ENCODE measurements at places on chromosomes 16 and 17. TPM values are rescaled to one million over a fixed set of nuclear protein-coding genes. Genes with fewer than 3 reads are reported as not detected.

The CEP295NL gene
- total RNA-seq, result 1.4 TPM

The CARD14 gene
- 0.64 TPM for total RNA-seq

The PTX4 gene
- 0.21 TPM for total RNA-seq

The SULT1A2 gene
- 2.8 TPM for total RNA-seq

The CORO6 gene
- 13.0 TPM for total RNA-seq

The MRM1 gene
- total RNA-seq, result 1.7 TPM

The ZMYND15 gene
- not detected for total RNA-seq

The RSAD1 gene
- total RNA-seq, result 25.9 TPM
